Mesenchymal stem cell (in vitro differentiated cells and primary cell): ENCODE measurements at places on chromosomes 16 and 17.

GRCh38 chr16:78465730-78466129, 366.3 kb downstream of the WWOX start:
- no peak for DNase-seq

DNA sequence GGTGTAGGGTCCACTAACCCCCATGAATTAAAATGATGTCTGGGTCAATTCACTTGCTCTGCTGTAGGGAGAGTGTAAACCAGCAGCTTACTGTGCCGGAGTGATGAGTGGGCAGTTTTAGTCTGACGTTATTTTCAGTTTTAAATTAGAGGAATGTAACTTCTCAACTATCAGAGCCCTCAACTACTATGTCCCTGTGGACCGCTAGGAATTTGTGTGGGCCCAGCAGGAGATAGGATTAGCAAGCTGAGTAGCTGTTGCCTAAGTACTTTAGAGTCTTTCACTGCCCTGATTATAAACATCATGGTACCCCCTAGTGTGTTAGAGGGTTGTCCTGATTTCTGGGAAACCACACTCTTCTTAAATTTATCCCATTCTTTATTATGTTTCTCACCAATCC, 11.4 kb downstream of the MARVELD3 start:
- peak; percentile 47 for DNase-seq

DNA sequence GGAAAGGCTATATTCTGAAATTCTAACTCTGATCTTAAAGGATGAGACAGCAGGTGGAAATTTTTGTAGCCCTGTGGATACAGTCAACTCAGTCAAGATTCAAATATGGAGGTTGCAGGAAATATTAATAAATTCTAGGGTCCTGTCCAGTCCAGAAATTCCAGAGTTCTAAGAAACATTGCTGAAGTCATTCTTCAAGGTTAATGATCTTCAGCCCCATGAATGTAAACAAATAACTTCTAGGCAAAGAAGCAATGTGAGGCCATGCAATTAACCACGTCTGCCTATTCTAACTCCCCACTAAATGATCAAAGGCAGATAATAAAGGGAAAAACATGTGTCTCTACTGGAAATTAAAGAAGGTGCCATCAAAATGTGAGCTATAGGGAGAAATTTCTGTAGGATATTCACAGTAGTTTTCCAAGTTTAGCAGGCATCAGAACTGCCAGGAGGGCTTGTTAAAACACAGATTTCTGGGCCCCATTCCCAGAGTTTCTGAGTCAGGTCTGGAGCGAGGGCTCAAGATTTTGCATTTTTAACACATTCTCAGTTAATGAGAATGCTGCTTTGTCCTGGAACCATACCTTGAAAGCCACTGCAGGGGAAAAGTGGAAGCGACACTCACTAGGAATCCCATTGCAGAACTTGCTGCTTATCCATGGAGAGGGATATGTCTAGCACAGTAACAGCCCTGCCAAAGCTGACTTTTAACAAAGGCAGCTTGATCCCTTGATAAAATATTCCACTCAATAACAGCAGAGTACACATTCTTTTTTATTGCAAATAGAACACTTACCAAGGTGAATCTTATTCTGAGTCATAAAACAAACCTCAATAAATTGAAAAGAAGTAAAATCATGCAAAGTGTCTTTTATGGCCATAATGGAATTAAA, 61.8 kb downstream of the DNAH3 start:
- DNase-seq, result peak; percentile 16

- no peak for DNase-seq
Observed at GRCh38 chr16:11236461-11237254, 19.3 kb downstream of the SOCS1 start.

GRCh38 chr17:48013876-48014594, 23.6 kb downstream of the COPZ2 start:
- no peak for DNase-seq

DNA sequence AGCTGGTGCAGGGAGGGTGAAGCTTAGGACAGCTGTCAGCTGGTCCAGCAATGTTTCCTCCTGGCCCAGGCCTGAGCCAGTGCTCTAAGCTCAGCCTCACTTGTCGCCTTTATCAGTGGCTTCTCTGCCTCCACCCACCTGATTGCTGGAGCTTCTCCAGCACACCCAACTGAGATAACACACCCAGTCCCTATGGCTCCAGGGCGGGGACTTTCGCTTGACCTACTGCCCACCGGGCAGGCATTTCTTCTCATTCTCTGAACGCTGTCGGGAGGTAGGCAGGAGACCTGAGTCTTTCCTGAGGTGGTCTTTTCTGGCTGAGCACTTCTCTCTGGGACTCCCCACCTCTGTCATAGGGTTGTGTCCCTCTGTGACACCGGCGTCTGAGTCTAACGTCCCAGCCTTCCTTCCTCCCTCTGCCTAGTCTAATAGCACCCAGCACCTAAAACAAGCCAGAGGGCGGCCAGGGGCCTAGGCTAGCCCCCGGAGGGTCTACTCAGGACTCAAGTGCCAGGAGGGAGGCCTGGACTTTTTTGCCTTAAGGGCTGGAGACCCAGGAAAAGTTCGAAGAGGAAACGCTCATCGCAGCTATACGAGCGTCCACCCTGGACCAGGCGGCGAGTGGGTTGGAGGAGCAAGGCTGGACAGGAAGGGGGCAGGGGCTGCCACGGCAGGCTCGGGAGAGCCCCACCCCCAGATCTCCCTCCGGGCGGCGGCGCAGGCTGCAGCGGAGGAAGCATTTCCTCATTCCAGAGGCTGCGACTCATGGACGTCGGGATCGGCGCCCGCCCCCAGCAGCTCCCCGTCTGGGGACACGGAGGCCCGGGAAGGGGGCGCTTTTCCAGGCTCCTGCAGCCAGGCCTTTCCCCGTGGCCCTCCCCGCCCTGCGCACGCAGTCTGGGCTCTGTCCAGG, 756 bp downstream of the TAX1BP3 start:
- peak; percentile 96 for DNase-seq
